ENCODE measurements at places on chromosomes 6 and 20.
A peak's percentile ranks its signal among the peaks of the same experiment; 100 is the strongest.

- no peak for DNase-seq
Observed at GRCh38 chr6:168181316-168181715, 102.3 kb upstream of the FRMD1 start.

GRCh38 chr20:32567384-32568178 lies 17.6 kb downstream of the NOL4L start:
- no peak for DNase-seq

GRCh38 chr6:44561060-44561623 lies 173.6 kb downstream of the CDC5L start:
- DNase-seq: no peak

DNA sequence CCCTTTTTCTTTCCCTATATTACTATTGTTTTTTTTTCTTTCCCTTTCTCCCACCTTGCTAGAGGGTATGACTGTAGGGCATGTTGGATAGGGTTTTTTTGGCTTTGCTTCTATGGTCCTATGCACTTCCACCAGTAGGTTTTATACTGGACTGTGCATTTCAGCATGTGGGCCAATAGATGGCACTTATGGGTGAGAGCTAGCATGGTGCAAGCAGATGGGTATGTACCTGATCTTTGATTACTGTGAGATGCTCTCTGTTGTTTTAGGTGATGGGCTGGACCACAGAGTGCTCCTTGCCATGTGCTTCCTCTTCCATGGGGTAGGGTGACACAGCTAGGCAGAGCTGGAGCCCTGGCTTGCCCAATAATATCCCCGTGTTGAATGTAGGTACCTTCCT lies 128.5 kb upstream of the CHD6 start:
- no peak for DNase-seq

- no peak for DNase-seq
Observed at GRCh38 chr6:164756723-164757122, 552.7 kb downstream of the C6orf118 start.

GRCh38 chr20:48843057-48843806 lies 15.4 kb upstream of the PREX1 start:
- DNase-seq: no peak

DNA sequence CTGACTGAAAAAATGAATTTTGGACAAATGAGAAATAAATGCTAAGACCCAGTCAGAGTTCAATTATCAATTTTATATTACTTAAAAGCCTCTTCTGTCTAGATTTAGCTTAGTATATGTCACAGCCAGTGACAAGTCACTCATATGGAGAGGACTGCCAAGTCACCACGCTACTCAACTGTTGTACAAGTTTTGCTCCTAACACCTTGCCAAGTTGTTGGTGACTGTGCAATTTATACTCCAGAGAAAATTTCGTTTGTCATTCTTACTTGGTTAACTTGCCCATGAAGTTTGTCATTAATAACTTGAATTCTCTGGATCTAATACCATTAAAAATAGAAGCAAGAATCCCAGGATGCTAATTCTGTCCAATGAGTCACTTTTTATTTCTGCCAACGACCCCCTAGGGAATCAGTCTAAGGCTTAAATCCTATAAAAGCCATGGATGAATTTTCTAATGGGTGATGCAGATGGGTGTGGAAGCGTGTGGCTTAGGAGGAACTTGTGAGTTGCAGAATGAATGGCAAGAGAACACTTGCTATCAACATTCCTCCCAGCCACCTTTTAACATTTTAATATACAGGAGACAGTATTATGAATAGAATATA lies 30.4 kb upstream of the FBXO30 start:
- no peak for DNase-seq

- DNase-seq: peak; percentile 97
Observed at GRCh38 chr6:31400467-31401289, 2.7 kb upstream of the MICA start.

GRCh38 chr6:52371656-52372191 lies 9.8 kb downstream of the PAQR8 start:
- DNase-seq: no peak

DNA sequence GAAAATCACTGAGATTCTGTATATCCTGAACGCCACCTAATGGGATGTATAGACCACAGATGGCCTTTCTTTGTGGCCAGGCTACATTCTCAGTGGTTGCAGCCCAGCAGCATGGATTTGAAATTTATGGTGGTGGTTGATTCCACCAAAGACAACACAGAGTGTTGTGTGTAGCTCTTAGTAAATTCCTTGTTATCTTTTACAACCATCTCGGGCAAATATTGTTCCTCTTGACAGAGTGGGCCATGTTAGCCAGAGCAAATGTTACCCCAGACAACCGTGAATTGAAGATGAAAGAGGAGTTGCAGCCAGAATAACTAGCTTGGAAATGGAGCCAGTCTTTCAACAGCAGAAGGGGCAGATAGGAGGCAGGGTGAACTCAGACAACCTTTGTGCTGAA lies 39.5 kb downstream of the SLC24A3 start:
- no peak for DNase-seq

- DNase-seq: peak; percentile 17
Observed at GRCh38 chr20:33076662-33077372, 2.6 kb upstream of the BPIFB4 start.

GRCh38 chr6:24257282-24257681 lies 100.6 kb downstream of the DCDC2 start:
- DNase-seq: no peak

DNA sequence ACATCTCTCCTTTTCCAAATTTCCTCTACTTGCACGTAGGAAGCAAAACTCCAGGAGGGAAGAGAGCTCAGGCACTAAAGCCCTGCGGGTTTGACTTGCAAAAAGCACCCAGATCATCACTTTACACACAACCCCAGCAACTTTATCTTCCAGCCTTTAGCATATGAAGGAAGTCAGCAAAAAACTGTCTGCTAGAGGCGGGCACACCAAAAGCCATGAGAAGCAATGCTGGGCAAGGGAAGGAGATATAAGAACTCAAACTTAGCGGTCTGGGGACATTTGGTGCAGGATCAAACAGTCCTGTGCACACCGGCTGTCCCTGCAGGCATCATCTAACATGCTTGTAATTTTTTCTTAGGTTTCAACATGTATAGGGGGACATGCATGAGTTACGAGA lies 113.3 kb downstream of the JPH2 start:
- DNase-seq: no peak

DNA sequence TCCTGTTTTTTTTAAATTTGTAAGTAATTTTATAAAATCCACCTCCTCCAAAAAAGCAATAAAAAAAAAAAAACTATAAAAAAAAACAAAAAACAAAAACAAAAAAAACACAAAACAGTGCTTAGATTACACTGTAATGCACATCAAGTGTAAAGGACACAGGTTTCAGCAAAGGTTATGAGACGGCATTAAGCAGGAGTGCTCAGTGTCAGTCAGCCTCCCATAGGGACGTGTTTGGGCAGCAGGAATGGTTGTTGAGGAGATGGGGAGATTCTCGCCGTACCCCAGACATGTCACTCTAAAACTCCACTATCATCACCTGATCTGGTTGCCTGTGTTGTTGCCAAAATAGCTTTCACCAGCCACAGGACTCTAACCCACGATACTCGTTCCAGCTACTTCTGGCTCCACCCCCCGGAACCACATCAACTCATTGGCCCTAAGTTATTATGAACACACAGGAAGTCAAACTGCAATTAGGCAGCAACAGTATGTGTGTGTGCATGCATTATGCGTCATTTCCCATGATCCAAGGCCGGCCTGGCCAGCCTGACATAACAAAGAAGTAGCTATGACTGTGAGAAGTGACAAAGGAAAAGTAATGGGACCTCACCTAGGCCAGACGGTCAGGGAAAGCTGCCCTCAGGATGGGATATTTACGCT lies 28.7 kb downstream of the ECT2L start:
- no peak for DNase-seq

- DNase-seq: no peak
Observed at GRCh38 chr6:12813321-12813720, 96.8 kb downstream of the PHACTR1 start.

- DNase-seq: no peak
Observed at GRCh38 chr6:33323623-33323948, 6.0 kb upstream of the ZBTB22 start.

GRCh38 chr6:44548319-44548718 lies 160.8 kb downstream of the CDC5L start:
- no peak for DNase-seq

DNA sequence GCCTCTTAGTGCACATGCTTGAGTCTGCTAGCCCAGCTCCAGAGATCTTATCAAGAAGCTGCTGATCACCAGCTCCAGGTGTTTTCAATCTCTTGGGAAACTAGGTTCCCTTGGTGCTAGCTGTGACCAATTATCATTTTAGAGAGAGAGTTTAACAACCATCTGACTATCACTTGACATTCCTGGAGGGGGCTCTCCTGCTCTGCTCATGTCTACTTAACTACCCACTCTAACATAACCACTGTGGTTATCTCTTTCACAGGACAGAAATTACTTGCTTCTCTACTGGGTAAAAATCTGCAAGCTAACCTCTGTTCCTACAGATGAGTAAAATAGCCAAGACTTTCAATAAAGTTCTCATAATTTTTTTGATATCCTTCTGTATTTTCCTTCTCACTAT lies 823.4 kb upstream of the GJE1 start:
- no peak for DNase-seq

GRCh38 chr6:21608601-21609000 lies 15.1 kb downstream of the SOX4 start:
- peak; percentile 55 for DNase-seq

DNA sequence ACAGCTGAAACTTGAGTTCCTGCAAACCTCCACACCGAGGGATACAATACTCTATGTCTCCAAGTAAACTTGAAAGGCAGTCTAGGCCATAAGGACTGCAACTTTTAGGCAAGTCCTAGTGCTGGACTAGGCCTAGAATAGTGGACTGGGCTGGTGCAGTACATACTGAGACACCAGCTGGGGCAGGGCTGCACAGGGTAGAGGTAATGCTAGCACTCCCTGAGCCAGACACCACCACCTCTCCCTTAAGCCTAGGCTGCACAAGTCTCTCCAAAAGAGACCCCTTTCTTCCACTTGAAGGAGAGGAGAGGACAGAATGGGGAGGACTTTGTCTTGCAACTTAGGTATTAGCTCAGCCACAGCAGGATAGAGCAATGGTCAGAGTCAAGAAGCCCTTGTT lies 65.7 kb upstream of the PTPRK start:
- no peak for DNase-seq

DNA sequence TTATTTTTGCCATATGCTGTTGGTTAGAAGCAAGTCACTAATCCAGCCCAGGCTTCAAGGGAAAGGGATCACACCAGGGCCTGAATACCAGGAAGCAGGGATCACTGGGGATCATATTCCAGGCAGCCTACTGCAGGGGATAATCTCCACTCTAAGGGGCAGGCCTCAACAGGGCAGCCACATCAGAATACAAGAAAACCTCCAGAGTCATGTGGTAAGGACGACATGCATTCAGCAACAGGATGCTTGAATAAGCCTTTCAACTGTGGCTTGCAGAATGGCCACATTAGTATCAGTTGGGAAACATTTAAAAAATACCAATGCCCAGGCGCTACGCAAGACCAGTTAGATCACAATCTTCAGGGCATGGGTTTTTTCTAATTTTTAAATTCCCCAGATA lies 109.1 kb downstream of the LY86 start:
- DNase-seq: peak; percentile 43

GRCh38 chr6:52881662-52881995 lies 27.9 kb downstream of the GSTA3 start:
- no peak for DNase-seq

DNA sequence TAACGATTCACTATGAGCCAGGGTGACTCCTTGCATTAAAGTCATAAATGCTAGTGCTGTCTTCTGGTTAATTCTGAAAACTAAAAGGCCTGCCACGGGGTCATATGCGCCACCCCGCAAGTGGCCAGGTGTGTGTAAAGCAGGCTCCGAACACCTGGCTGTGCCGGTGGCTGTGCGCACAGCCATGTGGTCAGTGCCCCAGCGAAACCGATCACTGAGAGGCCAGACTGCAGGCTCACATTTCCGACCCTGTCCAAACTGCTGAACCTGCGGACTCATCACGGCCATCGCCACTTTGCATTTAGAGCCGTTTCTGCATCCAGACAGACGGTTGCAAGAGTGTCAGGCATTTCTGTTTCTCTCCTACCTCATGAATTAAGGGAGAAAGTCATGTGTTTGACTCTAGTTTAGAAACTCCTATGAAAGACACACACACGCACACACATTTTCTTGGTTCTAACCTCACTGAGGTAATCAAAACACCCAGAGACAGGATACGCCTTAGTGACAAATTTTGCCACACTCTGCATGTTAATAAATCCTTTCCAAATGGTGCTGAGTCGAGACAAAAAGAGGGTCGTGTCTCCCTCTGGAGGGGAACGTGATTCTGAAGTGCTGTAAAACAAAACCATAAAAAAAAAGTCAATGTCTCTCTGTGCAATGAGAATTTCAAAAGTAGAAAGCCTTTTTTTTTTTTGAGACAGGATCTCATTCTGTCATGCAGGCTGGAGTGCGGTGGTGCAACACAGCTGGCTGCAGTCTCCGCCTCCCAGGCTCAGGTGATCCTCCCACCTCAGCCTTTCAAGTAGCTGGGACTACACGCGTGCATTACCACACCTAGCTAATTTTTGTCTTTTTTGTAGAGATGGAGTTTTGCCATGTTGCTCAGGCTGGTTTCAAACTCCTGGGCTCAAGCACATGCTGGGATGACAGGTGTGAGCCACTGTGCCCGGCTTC lies 31.0 kb upstream of the TCFL5 start:
- DNase-seq: no peak

DNA sequence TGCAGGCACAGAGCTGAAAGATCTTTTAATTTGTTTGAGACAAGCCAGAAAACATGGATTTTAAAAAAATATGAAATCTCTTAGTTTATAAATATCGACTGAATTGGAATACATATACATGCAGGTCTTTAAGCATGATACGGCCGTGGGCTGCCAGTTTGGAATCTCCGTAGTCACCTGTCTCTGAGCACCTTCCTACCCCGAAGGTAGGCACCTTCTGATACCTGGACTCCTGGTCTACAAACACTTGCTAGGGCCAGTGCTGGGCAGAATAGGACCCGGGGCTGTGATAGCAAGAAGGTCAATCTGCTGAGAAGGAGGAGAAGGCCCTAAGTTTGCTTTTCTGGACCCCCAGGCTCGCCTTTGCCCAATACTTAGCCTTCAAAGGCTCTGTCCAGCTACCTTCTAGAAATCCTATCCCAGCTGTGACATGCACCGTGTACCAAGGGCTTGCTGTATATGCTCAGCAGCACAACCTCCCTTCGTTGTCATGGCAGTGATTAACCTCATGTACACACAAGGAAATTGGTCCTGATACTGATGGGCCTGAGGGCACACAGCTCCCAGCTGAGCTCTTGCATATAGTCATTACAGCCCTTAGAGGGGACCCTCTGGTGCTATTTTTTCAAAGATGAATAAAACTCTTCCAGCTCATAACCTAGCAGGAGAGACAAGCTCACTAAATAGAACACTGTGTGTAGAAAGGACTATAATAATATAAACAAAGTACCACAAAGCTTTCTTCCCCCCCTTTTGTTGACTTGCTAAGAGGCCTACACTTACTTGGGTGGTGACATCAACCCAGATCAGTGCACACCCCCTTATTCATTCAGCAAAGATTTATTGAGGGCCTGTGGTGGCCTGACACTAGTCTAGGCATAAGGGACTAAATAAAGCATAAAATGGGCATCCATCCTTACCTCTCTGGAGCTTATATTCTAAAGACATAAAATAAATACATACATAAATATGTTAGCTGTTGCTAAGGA lies 17.7 kb downstream of the SNPH start:
- DNase-seq: no peak
